Stromal cell of bone marrow (primary cell): ENCODE measurements at places on chromosomes 2 and 18.

DNA sequence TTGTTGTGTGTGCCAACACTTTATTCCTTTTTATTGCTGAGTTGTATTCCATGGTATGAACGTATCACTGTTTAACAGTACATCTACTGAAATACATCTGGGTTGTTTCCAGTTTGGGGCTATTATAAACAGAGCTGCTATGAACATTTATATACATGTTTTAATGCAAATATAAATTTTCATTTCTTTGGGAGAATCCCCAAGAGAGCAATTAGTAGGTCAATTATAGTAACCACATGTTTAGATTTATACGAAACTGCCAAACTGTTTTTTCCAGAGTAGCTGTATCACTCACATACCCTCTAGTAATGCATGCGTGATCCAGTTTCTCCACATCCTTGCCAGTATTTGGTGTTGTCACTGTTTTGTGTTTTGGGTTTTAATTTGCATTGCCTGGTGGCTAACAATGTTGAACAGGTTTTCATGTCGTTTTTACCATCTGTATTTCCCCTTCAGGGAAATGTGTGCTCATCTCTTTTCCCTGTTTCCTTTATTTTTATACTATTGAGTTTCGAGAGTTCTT is 81.0 kb downstream of the TMEM131 start:
- DNase-seq: no peak

- no peak for DNase-seq
Observed at GRCh38 chr2:157810037-157810436, 66.1 kb downstream of the ACVR1 start.

DNA sequence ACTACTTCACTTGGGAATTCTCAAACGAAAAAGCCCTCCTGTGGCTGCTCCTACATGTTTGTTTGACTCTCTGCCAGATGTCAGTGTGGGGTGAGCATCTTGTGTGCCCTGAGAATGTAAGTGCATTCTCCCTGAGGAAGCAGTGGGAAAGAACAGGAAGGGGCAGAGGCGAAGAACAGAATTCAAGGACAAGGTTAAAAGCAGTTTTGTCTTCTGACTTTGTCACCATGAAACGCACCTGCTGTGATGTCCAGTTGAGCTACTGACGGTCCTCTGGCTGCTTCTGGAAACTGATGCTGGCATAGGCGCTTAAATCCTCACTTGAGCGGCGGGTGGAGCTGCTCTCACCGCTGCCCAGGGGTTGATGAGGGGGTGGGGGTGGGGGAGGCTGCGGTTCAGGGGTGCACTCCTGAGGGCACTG is 4.9 kb downstream of the IRS1 start:
- DNase-seq: peak; percentile 54

- no peak for DNase-seq
Observed at GRCh38 chr2:223418131-223418530, 184.0 kb downstream of the SCG2 start.

- no peak for DNase-seq
Observed at GRCh38 chr2:106983305-106983704, 97.3 kb upstream of the ST6GAL2 start.

GRCh38 chr18:51346404-51346803 is 148.9 kb upstream of the MEX3C start:
- no peak for DNase-seq

GRCh38 chr2:206462240-206462854 is 19.0 kb downstream of the ADAM23 start:
- no peak for DNase-seq

- peak; percentile 84 for DNase-seq
Observed at GRCh38 chr2:164920430-164920829, 34.9 kb downstream of the SLC38A11 start.

DNA sequence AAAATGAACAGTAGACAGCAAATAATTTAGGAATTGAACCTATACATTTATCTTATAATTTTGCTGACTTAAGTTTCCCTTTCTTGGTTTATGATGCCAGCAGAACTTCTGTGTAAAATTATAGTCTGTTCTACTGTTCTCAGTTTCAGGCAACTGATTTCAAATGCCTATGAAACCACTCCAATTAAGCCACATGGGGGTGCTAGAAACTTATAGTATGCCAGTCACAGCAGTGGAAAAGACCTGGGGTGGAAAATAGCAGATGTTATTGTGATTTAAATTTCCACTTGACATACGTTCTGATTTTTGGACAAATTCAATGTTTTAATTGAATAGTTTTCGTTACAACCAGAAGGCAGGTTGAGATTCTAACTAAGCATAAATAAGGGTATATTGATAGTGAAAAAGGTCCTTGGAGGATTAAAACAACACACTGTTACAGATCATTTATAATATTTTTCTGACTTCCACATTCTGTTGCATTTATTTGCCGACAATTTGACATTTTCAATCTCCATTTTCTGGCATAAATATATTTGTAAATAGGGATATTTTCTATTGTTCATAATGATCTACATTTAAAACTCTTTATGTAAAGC is 61.4 kb downstream of the CPS1 start:
- peak; percentile 30 for DNase-seq

- DNase-seq: peak; percentile 0
Observed at GRCh38 chr2:3692375-3692774, 11.0 kb upstream of the DCDC2C start.

DNA sequence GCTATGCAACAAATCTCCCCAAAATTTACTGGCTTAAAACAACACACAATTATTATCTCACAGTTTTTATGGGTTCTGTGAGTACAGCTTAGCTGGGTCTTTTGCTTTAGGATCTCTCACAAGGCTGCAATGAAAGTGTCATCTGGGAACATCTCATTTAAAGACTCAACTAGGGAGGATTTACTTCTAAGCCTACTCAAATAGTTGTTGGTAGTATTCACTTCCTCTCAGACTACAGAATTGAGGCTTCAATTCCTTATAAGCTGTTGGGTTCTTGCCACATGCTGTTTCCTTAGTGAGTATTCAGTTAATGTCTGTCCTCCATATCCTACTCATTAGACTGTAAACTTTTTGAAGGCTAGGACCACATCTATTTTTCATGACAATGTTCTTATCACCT is 72.3 kb downstream of the MDH1 start:
- peak; percentile 74 for DNase-seq

- no peak for DNase-seq
Observed at GRCh38 chr2:29749843-29750242, 171.5 kb downstream of the ALK start.

- peak; percentile 41 for DNase-seq
Observed at GRCh38 chr2:170409164-170409535, 231.2 kb downstream of the MYO3B start.

GRCh38 chr2:16716024-16716423 is 50.4 kb upstream of the CYRIA start:
- no peak for DNase-seq

DNA sequence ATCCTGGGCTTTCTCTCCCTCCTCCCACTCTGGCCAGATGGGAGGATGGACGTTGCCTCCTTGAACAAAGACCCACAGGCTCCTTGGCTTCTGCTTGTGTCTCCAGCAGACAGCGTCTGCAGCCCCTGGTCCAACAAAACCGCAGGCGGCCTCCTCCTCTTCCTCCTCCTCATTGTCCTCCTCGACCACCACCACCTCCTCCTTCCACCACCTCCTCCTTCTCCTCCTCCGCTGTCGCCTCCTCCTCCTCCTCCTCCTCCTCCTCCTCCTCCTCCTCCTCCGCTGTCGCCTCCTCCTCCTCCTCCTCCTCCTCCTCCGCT is 45.7 kb upstream of the ALPP start:
- no peak for DNase-seq

DNA sequence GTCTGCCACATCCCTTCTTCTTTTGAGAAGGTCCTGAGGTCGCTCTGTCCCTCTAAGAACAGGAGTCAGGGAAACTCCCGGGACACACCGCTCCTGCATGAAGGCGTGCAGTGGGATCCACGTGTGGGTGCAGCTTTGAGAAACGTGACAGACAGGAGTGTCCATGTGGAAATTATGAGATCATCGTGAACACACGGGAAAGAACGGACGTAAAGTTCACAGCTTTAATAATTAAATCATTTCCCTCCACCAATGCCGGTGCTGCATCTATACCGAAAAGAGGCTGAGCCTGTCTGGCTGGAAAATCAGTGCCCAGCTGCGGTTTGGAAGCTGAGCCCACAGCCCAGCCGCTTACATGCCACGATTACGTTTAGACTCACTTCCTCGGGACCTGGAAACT is 372.4 kb upstream of the SALL3 start:
- no peak for DNase-seq

DNA sequence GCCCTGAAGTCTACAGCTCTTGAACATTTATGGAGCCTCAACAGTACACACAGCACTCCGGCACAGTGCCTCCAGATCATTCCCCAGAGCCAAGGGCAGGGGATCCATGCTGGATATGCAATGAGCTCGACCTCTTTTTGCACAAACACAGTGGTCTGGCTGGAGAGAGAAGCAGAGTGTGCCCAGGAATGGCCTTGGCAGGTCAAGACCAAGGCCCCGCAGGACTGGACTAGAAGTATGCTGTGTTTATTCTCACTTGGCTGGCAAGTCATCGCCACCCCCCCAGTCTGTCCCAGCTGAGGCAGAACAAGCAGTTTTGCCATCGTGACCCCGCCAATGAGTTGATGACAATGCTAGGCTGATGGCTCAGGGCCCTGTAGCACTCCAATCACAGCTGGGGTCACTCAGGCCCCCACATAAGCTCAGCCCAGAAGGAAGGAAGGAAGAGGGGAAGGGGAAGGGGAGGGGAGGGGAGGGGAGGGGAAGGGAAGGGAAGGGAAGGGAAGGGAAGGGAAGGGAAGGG is 212.1 kb downstream of the TTC32 start:
- DNase-seq: no peak

DNA sequence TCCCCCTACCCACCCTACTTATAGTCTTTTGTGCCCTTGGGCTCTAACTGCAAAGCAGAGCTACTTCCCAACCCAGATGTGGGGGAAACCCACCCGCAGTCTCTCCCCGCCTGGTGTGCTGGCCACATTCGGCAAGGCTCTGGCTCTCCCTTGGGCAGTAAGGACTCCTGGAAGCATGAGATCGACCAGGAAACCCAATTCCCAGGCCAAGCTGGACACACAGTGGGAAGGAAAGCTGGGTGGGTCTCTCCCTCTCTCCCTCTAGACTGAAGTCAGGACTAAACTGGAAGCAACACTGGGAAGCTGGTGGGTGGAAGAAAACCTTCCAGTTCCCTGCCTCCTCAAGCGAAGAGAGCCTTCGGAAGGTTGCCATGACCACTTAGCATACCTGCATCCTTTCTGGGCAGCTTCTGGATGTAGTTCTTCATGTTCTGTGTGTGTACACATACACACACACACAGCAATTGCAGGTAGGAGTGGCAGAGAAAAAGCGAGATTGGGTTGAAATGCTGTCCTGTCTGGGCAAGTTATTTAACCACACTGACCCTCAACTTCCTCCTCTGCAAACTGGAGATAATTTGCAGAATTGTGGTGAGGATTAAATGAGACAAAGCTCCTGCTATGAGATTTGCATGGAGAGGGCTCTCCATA is 33.9 kb downstream of the ZBTB7C start:
- DNase-seq: no peak

- no peak for DNase-seq
Observed at GRCh38 chr2:44852594-44852993, 88.9 kb upstream of the SIX3 start.

- DNase-seq: no peak
Observed at GRCh38 chr2:157194844-157195243, 62.7 kb upstream of the GALNT5 start.

- DNase-seq: no peak
Observed at GRCh38 chr18:33576999-33577646, 896 bp upstream of the ASXL3 start.

DNA sequence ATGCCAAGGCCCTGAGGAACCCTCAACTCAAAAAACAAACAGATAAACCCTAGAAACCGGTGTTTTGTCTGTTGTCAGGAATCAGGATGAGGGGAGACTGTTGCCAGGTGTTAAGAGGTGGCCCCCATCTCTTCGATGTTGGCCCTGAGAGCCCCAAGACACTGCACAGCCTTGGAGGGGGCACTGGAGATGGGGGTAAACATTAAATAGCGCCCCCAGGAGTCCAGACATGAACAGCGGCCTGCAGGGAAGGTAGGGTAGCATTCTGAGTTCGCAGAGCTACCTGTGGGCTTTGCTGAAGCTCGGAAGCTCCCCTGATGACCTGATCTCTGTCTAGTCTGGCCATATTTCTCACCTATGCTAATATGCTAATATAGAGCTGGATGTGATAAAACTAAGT is 97.6 kb upstream of the SMAD2 start:
- no peak for DNase-seq

GRCh38 chr2:3392216-3392615 is 12.7 kb downstream of the TRAPPC12 start:
- DNase-seq: no peak

- no peak for DNase-seq
Observed at GRCh38 chr2:171522788-171523087, 464 bp downstream of the CYBRD1 start.

GRCh38 chr2:68185541-68186164 is 28.0 kb downstream of the PNO1 start:
- no peak for DNase-seq

- no peak for DNase-seq
Observed at GRCh38 chr2:60212181-60212945, 341.1 kb downstream of the BCL11A start.

GRCh38 chr2:196538189-196538588 is 101.3 kb upstream of the CCDC150 start:
- no peak for DNase-seq

DNA sequence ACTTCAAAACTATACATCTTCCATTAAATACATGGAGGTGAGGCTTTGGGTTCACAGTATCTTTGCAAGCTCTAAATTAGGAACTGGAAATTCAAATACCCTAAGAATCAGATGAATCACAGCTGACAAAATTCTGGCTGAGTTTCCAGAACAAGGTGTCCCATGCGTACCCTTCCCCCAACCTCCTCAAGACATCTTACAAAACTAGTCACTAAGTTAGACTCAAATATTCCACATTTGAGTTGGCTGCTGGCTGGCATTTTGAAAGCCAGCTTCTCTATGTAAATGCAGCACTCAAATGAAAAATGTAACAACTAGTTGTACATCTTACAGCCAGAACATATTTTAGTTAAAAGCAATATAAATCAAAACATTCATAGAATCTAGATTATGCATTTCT is 131.0 kb upstream of the ARL5A start:
- no peak for DNase-seq

- DNase-seq: no peak
Observed at GRCh38 chr2:159817283-159817682, 19.3 kb upstream of the CD302 start.

- DNase-seq: no peak
Observed at GRCh38 chr2:158315803-158316414, 140.6 kb downstream of the CCDC148 start.

DNA sequence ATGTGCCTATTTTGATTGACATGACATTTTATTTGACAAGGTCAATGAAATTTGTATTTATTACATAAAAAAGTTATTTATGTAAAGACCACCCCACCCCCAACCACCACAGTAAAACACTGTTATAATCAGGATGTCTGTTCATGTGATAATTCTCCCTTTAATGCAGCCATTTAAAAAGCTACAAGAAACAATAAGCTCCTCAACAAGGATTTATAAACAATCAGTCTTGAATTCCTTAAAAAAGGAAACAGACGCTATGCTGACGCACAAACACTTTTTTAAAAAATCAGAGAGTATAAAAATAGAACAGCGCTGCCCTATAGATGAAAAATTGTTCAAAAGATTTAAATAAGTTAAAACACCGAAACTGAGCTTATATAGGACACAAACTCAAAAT is 102.2 kb downstream of the SOS1 start:
- DNase-seq: no peak
